ENCODE measurements at places on chromosomes 3 and 15.

DNA sequence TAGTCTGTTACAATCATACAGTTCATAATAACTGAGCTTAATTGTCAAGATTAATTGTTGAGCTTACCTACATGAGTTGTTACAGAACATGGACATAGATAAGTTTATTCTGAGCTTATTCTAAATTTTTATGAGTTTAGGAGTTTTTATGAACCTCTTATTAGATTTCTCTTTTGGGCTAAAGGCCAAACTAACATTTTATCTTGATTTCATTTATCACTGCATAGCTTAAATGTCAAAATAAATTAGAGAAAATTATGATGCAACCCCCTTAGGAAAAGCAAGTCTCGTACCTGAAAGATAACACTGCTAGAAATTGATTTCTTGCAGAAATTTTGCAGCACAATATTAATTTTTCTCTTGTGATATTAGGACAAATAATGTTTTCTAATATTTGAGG lies 54.5 kb downstream of the CNTN6 start:
- DNase-seq: no peak

GRCh38 chr3:29759411-29760225 lies 478.7 kb downstream of the RBMS3 start:
- peak; percentile 75 for DNase-seq

- DNase-seq: no peak
Measured at GRCh38 chr3:27089068-27089467, 280.1 kb downstream of the NEK10 start.

DNA sequence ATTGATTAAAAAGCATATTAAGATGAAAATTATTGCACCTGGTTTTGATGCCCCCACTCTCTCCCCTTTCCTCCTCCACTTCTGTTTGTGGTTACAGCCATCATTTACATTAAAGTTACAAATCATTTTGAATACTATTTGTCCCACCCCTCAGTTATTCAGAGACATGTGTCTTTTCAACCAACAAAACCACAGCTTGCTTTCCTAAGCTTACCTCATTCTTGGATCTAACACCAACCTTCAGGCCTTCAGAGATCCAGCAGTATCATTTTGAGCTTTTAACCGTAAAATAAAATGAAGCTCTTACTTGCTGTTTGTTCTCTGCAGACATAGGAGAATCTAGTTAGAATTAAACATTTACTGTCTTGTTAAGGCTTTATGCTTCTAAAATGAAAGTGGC lies 4.7 kb downstream of the PXYLP1 start:
- DNase-seq: no peak

GRCh38 chr3:100260081-100260684 lies 609 bp upstream of the TBC1D23 start:
- DNase-seq: no peak

- DNase-seq: no peak
Measured at GRCh38 chr15:93270937-93271467, 182.0 kb upstream of the RGMA start.

- no peak for DNase-seq
Measured at GRCh38 chr3:164658125-164658524, 420.2 kb downstream of the SI start.

GRCh38 chr15:66912001-66912400 lies 153.4 kb upstream of the SMAD3 start:
- DNase-seq: no peak

- DNase-seq: no peak
Measured at GRCh38 chr15:87345961-87346360, 910.6 kb downstream of the NTRK3 start.

DNA sequence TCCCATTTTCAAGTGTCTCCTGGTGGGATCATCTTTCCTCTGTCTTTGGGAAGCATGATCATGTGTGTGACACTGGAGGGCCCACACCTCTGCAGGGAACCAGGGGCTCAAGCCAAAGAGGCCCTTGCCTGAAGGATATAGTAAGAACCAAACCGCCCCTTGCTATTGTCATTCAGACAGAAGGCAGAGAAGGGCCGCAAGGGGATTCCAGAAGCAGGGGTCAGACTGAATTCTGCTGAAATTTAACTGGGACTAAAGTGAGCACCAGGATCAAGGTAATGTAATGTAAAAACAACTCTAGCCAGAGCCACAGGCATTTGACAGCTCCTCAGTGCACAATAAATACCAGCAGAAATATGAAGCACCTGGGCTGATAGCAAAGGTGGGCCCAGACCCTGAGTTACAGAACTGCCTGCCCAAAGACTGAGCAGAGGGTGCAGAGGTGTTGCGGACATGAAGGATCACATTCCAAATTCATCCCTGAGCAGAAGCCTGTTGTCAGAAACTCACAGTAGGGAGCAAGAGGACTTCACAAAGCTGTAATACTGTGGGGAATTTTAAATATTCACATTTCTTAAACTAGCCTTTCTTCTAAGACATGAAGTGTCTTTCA lies 46.0 kb upstream of the RASGRF1 start:
- DNase-seq: no peak

GRCh38 chr3:101758224-101758623 lies 20.8 kb upstream of the NXPE3 start:
- DNase-seq: no peak

GRCh38 chr3:2094941-2095340 lies 3.7 kb upstream of the CNTN4 start:
- no peak for DNase-seq

GRCh38 chr3:8851703-8852102 lies 82.3 kb upstream of the OXTR start:
- no peak for DNase-seq

GRCh38 chr3:118966700-118967099 lies 67.9 kb downstream of the IGSF11 start:
- no peak for DNase-seq

GRCh38 chr15:38378161-38378560 lies 75.8 kb upstream of the FAM98B start:
- DNase-seq: no peak

DNA sequence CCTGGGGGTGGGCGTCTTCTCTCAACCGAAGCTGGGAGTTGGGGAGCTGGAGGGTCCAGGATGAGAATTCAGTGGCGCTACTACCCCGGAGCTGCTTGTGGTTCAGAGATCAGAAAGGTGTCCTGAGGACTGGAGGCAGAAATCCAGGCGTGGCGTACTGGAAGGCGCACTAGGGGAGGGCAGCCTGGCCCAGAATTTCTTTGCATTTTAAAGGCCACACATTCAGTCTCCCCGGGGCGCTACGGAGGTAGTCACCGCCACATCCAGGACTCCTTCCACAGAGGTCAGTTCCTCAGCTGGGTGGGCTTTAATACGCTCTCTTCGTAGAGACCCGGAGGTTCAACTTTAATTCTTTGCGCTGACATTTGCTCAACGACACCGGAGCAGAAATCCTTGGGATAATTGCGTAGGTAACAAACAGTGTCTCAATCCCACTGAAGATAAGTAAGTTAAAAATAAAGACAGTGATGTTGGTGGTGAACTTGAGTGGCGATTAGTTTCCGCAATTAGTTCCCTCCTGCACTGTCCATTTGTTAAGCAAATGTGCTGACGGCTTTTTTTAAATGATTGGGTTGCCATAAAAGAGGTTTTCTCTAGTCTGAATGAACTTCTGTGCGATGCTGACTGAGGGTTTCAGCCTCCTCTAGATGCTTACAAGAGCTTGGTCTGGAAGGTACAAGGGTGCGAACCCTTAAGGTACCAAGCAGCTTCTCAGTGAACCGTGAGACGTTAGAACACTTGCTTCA lies 535 bp downstream of the MCTP2 start:
- DNase-seq: no peak

GRCh38 chr3:48399387-48400172 lies 27.6 kb downstream of the FBXW12 start:
- no peak for DNase-seq

DNA sequence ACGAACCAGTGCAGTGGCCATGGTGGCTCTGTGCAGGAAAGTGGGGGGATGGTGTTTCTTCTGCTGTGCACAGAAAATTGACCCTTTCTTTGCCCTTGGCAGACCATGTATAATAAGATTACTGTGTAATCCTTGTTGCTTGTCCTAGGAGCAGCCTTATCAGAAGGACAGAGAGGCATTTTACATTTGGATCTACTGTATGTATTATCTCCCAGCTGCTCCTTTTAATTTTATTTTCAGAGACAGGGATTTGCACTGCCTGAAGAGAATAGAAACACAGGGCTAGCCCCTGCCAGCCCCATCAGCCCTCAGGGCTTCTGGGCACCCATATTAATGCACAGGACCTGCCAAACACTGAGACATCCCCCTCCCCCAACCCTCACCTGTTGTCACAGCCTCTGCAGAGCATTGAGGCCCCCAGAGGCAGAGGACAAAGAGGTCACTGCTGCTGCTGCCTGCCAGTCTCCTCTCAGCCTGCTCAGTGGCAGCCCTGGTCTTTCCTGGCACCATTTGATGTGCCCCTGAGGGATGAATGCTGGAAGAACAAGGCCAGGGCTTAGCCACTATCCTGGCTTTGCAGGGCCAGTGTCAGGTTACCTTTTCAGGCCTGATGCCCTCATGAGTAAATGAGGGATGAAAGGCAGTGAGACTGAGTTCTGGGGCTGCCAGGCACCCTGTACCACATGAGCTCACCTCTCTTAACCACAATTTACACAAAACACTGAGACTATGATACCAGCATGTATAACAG lies 533.4 kb downstream of the NTRK3 start:
- no peak for DNase-seq

- DNase-seq: no peak
Measured at GRCh38 chr3:11699083-11699427, 55.3 kb upstream of the VGLL4 start.

DNA sequence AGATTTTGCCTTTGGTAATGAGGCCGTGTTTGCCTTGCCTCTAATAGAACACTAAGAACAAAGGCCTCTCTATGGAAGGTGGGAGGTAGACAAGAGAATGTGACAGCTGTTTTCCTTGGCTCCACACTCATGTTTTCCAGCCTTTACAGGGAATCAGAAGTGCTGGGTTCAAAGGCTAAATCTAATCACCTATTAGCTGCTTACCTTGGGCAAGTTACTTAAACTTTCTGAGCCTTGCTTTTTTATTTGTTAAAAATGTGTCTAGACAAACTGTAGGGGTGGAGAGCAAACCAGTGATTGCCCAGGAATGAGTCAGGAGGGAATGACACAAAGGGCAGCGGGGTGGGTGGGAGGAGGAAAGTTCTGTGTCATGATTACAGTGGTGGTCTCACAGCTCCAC lies 179.0 kb downstream of the P3H2 start:
- DNase-seq: no peak

- no peak for DNase-seq
Measured at GRCh38 chr15:41560572-41560874, 1.5 kb downstream of the TYRO3 start.
